ENCODE measurements at places on chromosomes 7 and 10. TPM values are rescaled to one million over a fixed set of nuclear protein-coding genes. Genes with fewer than 3 reads are reported as not detected.

DNA sequence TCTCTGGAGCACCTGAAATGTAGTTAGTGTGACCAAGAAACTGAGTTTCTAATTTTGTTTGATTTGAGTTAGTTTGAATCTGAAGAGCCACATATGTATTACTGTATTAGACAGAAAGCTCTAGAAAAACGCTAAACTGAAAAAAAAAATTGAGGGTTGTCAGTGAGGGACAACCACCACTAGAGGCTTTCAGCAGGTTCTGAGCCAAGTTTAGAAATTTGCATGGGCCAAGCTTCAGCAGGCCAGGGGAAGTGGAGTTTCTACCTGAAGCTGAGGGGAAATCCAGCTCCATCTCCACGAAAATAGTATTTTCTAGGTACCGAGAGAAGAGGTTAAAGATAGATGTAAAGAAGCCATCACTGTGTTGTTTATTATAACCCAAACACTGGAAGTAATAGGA is 77.9 kb upstream of the PLXNA4 start:
- no peak for DNase-seq

GRCh38 chr10:14889318-14889717 is 10.7 kb downstream of the SUV39H2 start:
- no peak for DNase-seq

DNA sequence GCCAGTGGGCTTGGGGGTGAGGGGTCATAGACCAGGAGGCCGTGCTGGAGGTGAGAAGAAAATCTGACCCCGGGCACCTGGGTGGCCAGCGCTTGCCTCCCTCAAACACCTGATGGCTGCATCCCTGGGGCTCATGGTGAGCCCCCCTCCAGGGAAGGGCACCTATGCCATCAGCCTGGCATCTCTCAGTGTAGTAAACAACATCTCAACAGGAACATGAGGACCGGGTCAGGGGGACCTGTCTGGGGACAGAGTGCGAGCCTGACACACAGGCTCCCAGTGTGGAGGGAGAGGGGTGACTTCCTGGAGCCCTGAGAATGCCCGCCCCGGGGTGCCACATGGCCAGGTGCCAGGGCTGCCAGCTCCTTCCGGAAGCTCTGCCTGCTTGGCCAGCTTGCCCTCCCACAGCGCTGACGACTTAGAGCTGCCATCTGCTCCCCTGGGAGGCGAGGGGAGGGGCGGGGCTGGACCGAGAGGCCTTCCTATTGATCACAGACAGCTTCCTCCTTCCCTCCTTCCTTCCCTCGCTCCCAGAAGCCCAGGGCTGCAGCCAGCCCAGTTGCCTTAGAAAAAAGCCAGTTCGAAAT is 12.3 kb downstream of the STX1A start:
- DNase-seq = no peak

DNA sequence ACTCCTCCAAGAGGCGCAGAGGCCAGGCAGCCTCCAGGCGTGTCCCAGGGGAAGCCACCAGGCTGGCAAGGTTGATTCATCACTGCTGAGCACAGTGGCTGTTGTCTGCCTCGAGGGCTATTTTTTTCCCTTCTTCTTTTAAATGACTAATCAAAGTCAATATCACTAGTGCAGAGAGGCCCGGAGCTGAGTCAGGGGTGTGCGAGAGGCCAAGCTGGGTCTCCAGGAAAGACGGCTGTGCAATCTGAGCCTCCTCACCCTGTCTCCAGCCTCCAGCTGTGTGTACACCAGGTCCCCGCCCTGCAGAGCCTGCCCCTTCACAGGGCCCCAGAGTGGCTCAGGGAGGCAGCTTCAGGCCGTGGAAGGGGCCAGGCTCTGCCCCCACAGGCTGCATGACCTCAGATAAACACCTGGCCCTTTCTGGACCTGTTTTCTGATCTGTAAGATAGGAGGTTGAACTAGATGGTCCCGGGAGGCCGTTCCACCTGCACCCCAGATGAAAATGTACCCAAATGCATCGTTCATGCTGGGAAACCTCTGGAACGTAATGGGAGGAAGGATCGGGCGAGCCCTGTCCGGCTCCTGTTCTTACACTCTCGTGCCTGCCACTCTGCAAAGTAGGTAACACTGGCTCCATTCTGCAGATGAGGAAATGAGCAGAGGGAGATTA is 3.7 kb downstream of the STX1A start:
- no peak for DNase-seq

Gene ELMO1
- 13.6 TPM for polyA plus RNA-seq

Gene PTPRZ1
- not detected for polyA plus RNA-seq
